ENCODE measurements at places on chromosomes 16 and 17.

DNA sequence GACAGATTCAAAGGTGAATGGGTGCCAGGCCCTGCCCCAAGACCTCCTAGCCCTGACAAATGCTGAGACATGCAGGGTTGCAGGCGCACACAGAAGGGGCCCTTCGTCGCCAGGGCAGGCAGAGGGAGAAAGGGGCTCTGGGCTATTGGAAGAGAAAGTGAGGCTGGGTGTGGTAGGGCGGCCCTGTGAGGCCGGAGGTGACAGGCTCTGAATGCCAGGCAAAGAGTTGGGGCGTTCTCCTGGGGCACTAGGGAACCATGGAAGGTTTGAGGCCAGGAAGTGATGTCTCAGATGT lies 26.4 kb upstream of the NXPH3 start:
- DNase-seq, result no peak

GRCh38 chr16:30371248-30371816 lies 1.0 kb upstream of the TBC1D10B start:
- no peak for DNase-seq

DNA sequence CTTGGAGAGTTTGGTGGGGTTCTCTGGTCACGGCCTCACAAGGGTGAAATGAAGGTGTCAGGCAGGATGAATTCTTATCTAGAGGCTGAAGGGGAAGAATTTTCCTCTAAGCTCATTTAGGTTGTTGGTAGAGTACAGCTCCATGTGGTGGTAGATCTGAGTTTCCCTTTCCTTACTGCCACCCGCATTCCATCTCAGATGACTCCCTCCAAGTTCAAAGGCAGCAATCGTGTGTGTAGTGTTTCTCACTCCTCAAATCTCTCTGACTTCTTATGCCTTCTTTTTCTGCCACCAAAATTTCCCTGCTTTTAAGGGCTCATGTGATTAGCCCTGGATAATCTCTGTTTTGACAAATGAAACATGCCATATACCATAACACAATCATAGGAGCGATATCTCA lies 135.5 kb upstream of the MYOCD start:
- DNase-seq, result no peak

DNA sequence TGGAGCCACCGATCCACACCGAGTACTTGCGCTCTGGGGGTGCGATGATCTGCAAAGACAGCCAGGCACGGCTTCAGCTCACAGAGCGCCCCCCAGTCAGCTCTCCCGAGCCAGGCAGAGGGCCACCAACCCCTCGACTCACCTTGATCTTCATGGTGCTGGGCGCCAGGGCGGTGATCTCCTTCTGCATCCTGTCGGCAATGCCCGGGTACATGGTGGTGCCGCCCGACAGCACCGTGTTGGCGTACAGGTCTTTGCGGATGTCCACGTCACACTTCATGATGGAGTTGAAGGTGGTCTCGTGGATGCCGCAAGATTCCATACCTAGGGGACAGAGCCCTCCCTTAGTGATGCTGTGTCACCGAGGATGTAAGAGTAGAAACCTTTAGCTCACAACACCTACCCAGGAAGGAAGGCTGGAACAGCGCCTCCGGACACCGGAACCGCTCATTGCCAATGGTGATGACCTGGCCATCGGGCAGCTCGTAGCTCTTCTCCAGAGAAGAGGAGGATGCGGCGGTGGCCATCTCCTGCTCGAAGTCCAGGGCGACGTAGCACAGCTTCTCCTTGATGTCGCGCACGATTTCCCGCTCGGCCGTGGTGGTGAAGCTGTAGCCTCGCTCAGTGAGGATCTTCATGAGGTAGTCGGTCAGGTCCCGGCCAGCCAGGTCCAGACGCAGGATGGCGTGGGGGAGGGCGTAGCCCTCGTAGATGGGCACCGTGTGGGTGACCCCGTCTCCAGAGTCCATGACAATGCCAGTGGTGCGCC lies 1.6 kb downstream of the ACTG1 start:
- no peak for DNase-seq

Measured in psoas muscle (tissue), 8 donors.